ENCODE measurements at places on chromosomes 1 and 21. TPM values are rescaled to one million over a fixed set of nuclear protein-coding genes. Genes with fewer than 3 reads are reported as not detected.
A peak's percentile ranks its signal among the peaks of the same experiment; 100 is the strongest.

The ROR1 gene
- 84.2 TPM for polyA plus RNA-seq

The SPRR4 gene
- polyA plus RNA-seq: not detected

The CFAP45 gene
- 9.0 TPM for polyA plus RNA-seq

The C1QA gene
- 22.9 TPM for polyA plus RNA-seq

The SMCP gene
- not detected for polyA plus RNA-seq

DNA sequence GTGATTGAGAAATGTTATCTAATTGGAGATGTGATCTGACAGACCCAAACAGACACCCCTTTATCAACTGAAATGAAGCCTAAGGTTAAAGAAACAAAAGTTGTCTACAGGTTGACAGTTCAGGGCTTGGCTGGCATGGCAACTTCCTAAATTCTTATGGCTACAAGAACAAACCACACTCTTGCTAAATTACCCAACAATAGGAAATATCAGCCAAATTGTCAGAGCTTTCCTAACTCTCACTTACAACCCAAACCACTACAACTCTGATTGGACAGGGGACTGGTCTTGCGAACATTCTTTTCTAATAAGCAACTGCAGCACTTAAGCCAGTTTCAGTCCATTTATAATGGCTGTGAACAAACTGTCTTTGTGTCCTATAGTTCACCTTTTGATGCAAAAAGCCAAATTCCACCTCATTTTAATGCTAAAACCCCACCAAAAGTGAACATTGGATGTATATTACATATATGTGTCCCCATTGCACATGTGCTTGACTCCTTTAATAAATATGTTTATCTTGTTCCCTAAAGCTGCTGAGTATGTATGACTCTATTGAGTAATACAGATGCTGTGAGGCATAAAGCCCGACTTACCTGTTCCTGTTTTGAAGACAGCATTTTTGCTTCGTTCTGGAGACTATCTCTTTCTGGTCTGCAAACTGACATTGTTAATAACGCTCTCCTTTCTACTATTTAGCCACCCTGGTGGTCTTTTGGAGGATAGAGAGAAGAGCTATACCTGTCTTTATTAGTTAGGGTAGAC is 101.3 kb upstream of the HMCN1 start:
- no peak for DNase-seq

GRCh38 chr1:248751142-248751541 is 4.4 kb downstream of the LYPD8 start:
- DNase-seq: no peak

GRCh38 chr1:39105841-39106765 is 80.0 kb downstream of the NDUFS5 start:
- no peak for DNase-seq

GRCh38 chr1:84339503-84339902 is 38.0 kb downstream of the SAMD13 start:
- DNase-seq: no peak

- DNase-seq: no peak
These were observed 27.3 kb upstream of the A3GALT2 start for GRCh38 chr1:33348194-33348593.

DNA sequence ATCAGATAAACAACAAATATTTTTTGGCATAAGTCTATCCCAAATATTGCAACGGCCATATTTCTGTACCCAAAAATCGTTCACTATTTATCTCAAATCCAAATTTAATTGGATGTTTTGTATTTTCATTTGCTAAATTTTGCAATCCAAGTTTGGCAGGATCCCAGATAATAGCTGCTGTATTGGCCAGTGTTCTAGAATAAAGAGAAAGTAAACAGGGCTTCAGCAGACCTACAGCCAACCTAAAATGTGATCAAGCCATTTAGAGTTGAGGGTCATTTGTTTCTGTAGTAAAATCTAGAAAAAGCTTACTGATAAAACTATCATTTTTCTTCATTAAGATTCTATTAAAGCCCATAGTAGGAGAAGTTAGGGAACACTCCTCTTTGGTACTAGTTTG is 506.6 kb upstream of the PTBP2 start:
- no peak for DNase-seq

DNA sequence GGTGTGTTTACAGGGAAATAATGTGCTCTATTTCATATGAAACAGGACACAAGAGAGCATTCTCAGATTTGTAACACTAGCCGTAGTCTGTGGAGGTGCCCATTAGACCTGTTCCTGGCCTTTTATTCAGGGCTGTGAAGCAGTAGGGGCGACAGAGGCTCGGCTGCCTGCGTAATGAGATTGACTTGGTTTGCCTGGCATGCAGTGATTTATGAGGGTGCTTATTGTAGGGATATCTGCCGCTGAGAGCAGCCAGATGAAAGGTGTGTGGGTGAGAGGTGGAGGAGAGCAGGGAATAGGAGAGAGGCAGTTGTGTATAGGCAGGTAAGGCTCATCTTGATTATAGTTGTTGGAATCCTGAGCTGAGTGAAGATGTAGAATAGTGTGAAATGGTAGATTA is 51.3 kb downstream of the DNAJC6 start:
- DNase-seq: no peak

GRCh38 chr1:171841050-171841910 is at the start of gene DNM3:
Gene DNM3, plus strand, starts transcription at chr1:171841498. Its CDS starts 159 bp downstream, at chr1:171841657.
- DNase-seq: peak; percentile 85

All from right lung (tissue), 10 donors.